CD8-positive, alpha-beta memory T cell (primary cell): ENCODE measurements at places on chromosomes 2 and 18.

DNA sequence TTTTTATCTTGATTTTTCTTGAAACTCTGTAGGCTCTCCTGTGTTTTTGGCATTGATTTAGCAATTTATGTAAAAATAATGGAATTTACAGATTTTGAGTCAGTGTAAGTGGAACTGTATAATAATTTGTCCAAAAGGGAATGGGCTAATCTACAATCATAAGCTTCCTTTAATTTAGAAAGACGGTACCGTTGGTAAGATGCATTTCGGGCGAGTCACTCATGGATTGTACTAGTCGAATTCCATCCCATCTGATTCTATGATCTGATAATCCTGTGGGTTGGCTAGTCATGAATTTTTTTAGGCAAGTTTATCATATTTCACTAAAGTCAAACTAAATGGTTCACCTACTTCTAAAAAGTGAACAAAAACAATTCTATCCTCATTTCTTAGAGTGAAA is 133.4 kb downstream of the ZNF407 start:
- DNase-seq, result no peak

GRCh38 chr18:62485684-62486083 is 37.1 kb upstream of the ZCCHC2 start:
- no peak for DNase-seq

GRCh38 chr2:229713371-229714079 is 830 bp downstream of the DNER start:
- DNase-seq, result no peak

GRCh38 chr2:15313657-15314056 is 247.5 kb downstream of the NBAS start:
- no peak for DNase-seq

DNA sequence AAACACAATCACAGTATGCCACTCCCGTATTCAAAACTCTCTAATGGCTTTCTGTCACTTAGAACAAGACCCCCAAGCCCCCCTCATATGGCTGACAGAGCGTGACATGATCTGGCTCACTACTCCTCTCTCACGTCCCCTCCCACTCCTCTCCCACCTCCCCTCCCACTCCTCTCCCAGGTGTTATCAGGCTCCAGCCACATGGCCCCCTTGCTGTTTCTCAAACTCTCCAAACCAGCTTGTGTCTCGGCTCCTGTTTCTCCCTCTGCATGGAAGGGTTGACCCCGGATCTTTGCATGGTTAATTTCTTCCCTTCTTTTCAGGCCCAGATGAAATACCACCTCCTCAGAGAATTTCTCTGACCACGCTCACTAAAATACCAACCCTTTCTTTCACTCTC is 180.8 kb downstream of the SLC8A1 start:
- DNase-seq, result no peak

DNA sequence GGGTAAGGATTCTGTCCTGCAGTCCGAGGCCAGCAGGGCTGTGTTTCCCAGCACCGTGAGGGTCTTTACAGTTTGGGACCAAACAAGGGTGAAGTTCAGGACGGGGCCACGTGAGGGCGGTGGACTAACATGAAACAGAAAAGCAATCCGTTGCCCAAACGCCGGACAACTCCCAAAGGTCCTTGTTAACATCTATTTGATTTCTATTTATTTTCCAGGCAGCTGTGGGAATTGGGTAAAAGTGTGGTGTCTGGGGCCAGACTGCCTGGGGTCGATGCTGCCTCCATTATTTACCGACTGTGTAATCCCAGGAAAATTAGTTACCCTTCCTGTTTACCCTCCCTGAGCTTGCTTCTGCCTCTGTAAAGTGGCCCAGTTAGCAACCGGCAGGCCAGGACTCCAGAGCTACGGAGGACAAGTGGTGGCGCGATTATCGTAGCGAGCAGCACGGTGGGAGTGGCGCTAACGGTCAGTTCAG is 66.3 kb upstream of the TCF7L1 start:
- DNase-seq, result no peak

GRCh38 chr2:130327703-130328527 is 14.8 kb upstream of the IMP4 start:
- no peak for DNase-seq

DNA sequence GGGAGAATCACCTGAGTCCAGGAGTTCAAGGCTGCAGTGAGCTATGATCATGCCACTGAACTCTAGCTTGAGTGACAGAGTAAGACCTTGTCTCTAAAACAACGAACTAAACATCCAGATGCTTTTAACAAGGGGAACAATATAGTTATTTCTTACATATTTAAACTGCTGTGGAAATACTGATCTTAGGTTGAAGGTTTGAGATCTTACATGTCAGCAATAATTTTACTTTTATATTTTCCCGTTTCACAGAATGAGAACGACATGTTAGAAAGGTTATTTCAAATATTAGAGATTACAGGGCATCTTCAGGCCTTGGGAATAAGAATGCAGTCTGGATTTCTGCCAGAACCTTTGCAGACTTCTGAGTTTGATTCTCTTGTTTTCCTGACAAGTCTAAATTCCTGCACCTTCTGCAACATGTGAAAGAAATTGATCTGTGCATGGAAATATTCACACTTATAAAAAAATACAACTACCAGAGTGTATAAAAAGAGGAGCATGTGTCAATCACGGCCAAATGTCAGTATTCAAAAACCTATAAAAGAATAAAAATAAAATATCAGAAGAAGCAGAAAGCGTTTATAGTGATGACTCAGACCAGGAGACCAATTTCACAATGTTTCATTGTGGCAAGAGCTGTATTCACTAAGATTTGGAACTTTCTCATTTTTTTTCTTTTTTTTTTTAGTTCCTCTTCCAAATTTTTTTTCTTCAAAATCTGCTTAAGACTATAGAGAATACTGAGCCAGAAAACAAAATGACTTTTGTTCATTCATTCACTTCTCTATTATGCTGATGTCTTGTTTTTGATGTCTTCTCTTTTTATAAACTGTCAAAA is 29.6 kb downstream of the COLEC12 start:
- DNase-seq, result no peak

DNA sequence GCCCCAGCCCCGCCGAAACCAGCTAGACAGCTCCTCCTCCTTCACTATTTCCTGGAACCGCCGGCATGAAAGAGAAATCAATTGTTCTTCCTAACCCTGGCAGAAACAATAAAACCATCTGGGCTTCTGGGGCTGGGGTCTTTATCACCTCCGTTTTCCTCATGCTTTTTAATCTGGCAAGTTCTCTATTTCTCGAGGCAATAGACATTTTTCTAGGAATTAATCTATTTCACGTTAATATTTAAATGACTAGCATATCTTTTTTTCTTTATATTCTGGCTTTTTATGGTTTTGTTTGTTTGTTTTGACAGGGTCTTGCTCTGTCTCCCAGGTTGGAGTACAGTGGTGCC is 1.4 kb upstream of the KIF1A start:
- DNase-seq, result no peak

DNA sequence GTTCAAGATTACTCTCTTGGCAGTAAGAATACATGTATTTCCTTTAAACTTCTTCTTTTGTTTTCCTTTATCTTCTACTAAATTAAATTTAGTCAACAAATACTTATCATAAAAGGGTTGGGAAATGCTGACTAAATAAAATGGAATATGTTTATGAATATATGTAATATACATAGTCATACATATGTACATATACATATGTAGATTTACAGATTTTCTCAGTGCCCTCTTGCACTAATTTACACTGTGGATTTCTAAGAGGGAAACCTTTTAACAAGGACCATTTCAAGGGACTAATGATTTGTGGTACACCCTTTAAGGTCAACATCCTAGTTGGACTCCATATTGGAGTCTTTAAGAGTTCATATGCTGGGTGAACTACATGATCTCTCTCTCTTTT is 37.2 kb downstream of the FAM98A start:
- DNase-seq, result no peak

GRCh38 chr2:20436716-20437470 is 10.0 kb upstream of the RHOB start:
- DNase-seq, result no peak

DNA sequence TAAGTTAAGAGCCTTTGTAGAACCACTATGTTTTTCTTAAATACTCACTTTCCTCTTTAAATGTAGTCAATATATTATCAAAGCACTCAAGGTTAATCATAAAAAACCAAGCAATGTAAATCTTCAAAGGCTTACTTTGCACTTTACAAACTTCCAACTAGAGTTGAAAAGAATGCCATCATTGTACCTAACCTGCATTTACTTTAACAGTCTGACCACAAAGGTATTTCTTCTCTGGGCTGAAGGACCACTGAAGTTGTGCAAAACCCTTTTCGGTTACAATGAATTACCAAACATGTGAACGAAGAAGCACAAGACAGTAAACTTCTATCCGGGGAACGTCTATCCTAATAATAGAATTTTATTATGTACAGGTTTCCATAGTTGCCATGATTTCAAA is 3.0 kb downstream of the HNRNPLL start:
- no peak for DNase-seq

- no peak for DNase-seq
Observed at GRCh38 chr18:22831441-22831904, 101.7 kb upstream of the RBBP8 start.

DNA sequence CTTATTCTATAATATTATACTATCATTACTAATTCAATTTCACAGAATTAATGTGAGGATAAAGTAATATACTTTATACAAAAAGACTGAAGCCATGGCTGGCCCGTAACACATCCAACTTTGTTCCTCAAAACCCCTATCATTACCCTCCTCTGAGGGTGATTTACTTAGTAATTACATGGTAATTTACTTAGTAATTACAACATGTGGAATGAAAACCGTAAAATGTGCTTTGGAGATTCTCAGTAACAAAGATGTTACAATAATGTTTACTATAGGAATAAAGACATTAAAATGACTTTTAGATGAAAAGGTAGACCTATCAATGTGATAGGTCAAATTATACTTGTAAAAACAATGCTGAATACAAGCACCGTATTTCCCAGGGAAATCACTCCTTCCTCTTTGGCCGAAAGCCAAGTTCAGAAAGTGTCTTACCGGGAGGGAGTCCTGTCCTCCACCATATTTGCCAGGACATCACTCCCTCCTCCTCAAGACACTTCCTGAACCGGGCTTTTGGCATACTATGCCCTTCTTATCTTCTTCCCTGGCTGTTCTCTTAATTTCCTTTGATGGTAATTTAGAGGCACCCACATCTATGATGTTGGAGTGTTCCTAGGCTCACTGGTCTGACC is 1047.8 kb downstream of the SOCS6 start:
- DNase-seq, result no peak

DNA sequence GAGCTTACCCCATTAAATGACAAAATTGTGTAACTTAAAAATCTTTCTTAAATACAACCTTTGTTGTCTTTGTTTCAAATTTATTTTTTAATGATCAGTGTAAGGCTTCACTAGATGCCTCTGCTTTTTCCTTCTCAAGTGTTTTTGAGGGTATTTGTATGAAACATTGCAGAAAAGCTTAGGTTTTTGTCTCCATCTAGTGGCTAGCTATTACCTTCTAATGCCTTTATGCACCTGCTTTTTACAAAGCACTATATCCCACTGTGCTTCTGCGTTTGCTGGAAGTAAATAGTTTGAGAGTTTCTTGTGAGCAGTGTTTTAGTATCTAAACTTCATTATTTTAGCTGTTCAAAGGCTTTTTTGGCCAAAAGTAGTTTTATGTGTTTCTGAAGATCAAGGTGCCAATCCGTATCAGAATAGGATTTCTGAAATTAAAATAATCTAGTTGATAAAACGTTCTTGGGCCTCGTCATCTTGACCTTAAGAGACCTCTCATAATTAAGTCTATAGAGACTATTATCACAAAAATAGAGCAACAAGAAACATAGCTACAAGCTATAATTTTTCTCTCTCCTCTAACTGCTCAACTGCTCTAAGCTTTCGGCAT is 47.0 kb downstream of the IWS1 start:
- no peak for DNase-seq

GRCh38 chr2:204108781-204109295 is 172.3 kb downstream of the ICOS start:
- DNase-seq, result no peak

DNA sequence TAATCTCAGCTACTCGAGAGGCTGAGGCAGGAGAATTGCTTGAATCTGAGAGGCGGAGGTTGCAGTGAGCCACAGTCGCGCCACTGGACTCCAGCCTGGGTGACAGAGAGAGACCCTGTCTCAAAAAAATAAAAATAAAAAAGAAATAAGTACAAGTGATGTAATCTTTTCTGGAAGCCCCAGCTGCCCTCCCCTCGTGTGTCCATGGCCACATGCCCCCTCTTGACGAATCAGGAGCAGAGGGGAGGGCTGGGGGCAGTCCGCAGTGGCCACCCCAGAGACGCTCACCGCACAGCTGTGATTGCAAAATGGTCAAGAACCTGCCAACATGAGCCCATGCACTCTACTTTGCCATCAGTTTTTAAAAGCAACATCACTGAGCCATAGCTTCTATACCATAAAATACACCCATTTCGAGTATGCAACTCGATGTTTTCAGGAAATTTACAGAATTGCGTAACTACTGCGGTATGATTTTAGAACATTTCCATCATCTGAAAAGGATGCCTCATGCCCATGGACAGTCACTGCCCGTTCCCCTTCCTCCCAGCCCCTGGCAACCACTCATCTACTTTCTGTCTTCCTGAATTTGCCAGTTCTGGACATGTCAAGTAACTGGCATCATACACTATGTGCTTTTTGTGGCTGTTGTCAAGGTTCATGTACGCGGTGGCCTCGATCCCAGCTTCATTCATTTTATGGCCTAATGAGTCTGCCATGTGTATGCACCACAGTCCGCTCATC is 88.1 kb downstream of the NDUFA10 start:
- no peak for DNase-seq

DNA sequence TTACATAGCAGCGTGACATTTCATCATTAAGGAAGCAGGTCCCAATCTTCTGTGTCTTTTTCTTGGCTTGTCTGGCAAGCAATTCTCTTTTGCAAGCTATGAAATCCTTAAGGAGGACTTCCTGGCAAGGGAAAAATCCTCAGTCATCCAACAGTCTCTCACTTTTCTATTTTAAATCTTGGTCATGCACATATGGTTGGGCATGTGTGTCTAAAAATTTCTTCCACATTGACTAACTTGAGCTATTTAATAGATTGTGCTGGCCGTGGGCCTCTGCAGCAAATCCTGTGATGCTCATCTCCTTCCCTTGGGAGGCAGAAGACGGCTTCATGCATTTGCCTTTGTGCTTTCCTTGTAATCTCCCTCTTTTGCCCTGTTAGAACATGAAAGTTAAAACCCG is 634.3 kb upstream of the FANCL start:
- no peak for DNase-seq
